ENCODE measurements at places on chromosomes 12 and 14.

- no peak for DNase-seq
Measured at GRCh38 chr12:101957252-101957959, 80.0 kb downstream of the DRAM1 start.

DNA sequence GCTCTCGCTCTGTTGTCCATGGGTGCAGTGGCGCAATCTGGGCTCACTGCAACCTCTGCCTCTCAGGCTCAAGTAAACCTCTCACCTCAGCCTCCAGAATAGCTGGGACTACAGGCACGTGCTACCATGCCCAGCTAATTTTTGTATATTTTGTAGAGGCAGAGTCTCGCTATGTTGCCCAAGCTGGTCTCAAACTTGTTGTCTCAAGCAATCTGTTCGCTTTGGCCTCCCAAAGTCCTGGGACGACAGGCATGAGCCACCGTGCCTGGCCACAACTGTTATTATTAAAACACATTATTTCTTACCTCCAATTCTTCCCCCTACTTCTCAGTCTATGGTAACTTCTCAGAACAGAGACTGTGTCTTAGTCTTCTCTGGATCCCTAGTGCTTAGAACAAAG lies 143.3 kb downstream of the DICER1 start:
- DNase-seq, result no peak

- peak; percentile 83 for DNase-seq
Measured at GRCh38 chr12:56839915-56840325, 76.8 kb downstream of the HSD17B6 start.

DNA sequence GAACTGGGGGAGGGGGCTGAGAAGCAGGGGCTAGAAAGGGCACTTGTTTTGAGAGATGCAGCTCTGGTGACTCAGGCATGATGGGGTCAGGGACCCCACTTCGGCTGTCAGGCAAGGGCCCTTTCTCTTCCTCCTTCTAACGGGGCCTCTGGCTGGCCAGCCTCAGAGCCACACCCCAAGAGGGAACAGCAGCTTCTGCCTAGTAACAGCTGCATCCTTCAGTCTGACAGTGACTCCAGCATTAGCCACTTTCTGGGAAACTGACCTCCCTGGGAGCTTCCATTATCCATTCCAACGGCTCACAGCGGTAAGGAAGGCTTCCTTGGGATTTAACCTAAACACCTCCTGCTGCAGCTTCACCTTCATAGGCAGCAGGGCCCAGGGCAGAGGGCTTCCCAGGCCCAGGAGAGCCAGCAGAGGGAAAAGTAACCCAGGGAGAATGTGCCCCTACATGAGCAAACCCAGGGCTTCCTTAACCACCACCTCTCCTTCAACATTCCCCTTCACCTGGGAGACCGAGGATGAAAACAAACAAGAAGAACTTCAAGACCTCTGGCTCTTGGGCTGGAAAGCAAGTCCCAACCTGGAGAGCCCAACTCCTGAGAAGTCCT lies 2.7 kb downstream of the NCKAP5L start:
- DNase-seq, result no peak

DNA sequence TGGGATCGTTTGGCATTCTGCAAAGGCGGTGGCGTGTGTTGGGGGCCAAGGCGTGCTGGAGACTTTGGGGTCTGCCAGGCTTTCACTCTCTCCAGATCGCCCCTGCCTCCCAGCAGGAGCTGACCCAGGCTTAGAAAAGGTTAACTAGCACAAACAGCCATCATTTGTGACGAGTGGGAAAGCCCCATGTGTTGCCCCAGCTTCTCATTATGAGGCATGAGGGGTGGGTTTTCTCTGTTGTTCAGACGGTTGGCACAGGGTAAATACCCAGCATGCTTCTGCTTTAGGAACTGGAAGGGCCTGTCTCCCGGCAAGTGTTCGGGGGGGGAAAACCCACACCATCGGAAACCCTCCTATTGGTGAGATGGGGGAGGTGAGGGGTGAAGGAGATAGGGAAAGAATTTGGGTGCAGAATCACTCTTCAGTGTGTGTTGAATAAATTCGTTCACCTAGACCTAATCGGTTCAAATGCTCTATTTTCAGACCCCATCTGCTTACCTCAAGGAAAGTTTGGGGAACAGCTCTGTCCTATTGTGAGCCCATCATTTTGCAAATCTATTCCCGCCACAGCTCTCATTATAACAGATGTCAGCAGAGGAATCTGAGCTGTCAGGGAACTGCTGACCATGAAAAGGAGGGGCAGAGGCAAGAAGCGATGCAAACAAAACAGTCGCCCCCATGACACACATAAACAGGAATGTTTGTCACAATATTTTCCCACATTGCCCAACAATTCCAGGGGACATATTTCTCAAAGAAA lies 34.7 kb upstream of the C12orf42 start:
- DNase-seq, result no peak

DNA sequence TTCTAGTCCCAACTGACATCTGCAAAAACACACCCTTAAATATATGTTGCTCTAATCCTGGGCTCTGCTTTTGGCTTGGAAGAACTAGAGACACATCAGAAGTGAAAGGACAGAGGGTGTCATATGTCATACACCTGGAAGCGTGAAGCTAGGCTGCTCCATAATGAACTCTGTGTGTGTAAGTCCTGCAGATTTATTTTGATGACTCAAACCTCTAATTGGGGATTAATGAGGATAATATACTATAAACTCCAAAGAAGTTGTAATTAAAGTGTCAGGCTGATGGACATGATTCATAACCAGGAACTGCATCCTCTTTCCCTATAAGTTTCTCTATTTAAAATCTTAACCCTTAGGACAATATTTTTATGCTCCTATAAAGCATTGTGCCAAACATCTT lies 4.4 kb upstream of the KCNK10 start:
- no peak for DNase-seq

DNA sequence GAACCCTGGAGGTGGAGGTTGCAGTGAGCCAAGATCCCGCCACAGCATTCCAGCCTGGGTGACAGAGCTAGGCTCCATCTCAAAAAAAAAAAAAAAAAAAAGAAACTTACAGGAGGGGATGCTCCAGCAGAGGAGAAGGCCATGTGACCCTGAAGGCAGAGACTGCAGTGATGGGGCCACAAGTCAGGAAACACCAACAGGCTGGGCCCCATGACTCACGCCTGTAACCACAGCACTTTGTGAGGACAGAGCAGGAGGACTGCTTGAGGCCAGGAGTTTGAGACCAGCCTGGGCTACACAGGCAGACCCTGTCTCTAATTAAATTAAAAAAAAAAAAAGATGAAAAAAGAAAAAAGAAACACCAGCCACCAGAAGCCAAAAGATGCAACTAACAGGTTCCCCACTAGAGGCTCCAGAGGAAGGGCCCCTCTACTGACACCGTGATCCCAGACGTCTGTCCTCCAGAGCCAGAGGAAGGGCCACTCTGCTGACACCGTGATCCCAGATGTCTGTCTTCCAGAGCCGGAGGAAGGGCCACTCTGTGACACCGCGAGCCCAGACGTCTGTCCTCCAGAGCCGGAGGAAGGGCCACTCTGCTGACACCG lies 9.1 kb upstream of the GLT1D1 start:
- no peak for DNase-seq

DNA sequence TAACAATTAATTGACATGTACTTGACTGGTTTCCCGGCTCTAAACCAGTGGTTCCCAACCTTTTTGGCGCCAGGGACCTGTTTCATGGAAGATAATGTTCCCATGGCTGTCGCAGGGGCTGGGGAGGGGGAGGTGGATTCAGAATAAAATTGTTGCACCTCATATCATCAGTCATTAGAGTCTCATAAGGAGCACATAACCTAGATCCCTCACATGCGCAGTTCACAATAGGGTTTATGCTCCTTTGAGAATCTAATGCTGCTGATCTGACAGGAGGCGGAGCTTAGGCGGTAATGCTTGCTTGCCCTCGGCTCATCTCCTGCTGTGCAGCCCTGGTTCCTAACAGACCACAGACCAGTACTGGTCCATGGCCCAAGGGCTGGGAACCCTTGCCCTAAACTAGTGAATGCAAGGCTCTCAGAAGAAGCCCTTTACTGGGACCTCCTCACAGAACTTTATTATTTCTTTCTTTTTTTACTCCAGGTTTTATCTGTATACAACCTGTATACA lies 86.4 kb upstream of the SINHCAF start:
- no peak for DNase-seq

- no peak for DNase-seq
Measured at GRCh38 chr14:105023791-105024480, 3.1 kb upstream of the CDCA4 start.

DNA sequence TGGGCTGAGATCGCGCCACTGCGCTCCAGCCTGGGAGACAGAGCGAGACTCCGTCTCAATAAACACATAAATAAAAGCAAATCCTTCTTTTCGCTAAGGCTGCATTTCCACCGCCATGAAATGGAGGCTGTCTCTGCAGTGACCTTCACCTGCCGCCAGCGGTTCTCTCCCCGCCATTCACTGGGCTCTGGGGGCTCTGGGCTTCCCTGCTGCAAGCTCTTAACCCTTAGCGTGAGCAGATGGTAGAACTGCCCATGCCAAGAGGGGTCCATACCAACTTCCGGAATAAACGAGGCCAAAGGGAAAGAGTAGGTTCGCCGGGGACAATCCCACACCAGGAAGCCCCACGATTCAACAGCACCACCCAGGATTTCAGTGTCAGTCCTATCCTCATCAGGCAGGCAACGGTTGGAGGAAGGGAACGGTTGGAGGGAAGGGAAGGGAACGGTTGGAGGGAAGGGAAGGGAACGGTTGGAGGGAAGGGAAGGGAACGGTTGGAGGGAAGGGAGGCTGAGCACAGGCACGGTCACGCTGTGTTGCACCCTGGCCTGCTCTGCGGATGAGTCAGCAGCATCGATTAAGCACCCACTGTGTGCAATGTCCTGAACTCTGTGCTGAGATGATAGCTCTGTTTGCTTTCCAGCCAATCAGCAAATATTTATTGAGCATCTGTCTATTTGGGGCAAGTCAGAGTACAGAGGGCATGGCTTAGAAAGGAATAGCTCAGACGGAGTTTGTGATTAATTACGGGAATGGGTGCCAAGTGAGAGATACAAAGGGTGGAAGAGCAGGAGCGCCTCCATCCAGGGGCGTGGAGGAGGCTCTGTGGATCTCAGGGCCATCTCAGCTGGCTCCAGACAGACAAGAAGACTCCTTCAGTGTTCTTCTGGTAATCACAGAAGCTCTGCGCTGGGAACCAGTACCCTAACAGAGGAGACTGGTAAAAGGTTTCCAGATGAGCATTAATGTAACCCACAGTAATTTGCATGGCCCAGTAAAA lies 77.9 kb downstream of the NINJ2 start:
- DNase-seq, result peak; percentile 50

DNA sequence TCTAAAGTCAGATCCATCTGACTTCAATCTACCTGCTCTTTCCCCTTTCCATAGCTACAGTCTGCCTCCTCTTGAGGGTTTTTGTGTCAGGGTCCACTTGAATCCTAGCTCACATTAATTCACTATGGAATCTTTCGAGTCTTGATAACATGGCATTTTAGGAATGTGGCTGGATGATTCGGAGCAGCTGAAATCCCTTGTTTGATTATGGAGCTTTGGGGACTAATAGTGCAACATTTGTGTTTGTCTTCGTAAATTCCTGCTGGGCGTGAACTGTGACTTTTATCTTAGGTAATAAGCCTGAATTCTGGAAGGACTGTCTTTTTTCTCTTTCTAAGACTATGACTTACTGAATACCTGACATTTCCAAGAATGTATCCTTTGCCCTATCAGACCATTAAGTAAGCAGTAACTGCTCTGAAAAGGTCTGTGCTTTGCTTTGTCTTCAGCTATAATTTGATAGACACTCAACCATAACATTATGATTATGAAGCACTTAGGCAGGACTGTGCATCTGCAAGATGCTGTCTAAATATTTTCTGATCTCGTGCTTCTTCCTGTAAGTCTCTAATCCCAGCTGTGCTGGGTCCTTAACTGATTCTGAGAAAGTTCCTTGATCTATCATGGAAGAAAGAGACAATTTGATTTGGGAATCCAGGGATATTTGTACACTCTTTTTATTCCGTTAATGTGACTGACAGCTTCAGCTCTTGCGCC lies 19.0 kb upstream of the PELI2 start:
- DNase-seq, result no peak

DNA sequence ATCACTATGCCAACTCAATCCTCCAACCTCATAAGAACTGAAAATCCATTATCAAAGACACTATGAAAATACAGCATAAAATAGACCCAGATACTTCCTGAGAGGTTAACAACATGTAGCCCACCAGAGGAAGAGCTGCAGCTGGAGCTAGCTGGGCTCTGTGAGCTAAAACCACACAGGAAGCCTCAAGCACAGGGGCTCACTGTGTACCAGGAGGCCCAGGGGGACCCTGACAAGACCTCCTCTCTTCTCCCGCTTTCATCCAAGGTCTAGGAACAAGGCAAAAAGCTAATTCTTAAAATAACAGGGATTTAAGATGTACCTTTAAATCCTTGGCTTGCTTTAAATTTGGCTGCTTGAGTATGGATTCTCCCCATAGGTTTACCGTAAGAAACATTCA lies 53.6 kb downstream of the EIF2S3B start:
- no peak for DNase-seq

DNA sequence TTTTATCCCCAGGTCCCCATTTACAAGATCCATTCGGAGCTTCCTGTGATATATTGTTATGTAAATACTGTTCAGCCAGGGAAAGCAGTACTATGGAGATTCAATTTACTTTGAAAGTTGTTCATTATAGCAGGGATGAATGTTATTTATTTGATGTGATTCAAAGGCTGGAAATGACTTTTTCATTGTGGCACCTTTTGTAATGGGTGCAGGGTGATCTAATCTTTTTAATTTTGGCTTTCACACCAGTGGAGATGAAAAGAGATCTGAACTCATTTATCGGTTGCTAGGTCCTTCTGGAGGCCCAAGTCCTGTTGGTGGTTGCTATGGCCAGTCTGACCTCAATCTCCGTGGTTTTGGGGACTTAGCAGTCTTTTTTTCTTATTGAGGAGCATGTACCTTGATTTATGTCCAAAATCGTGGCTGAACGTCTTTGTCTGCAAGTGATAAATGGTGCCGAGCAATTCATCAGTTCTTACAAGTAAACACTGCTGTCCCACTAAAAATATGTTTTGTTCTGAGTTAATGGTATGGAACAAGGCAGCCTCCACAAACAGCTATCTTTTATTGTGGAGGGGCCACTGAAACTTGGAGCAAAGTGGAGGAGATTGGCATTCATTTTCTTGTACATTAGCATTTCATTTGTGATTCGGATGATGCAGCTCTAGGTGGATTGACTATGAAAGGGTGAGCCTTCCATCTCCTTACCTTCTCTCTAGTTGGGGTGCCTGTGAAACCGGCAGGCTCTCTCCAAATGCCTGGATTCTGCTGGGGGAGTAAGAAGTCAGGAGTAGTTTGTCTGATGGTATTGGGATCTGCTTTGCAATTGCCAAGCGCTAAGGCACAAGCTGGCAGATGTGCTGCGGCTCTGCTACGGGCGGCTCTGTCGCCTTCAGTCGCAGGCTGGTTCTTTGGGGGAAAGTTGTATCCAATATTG lies 2.0 kb downstream of the RMST start:
- no peak for DNase-seq

GRCh38 chr14:22752422-22752821 lies 14.1 kb upstream of the OXA1L start:
- DNase-seq, result no peak

DNA sequence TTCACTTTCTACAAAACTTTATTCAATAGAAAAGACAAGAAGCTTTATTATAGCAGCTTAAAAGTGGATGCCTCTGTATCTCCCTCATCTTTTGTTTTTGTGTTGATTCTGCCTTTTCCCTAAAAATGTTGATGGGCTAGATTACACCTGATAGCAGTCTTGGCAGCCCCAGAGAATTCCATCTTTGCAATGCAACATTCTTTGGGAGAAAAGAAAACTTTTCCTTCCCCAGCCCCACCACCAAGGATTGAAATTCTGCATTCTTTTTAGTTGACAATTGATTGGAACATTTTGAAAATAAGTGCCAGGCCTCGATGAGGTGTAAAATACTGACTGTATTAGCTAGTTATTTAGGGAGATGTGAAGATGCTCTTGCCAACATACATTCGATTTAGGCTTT lies 306.8 kb upstream of the G2E3 start:
- DNase-seq, result no peak
